NCI-H1048 (cell line): ENCODE measurements at places on chromosomes 7 and 10.

DNA sequence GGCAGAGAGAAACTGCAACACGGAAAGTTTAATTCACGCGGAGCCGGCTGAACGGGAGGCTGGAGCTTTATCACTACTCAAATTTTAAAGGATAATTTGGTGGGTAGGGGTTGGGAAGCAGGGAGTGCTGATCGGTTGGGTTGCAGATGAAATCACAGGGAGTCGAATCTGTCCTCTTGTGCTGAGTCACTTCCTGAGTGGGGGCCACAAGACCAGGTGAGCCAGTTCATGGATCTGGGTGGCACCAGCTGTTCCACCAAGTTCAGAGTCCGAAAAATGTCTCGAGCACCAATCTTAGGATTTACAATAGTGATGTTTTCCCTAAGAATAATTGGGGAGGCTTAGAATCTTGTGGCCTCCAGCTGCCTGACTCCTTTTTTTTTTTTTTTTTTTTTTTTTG lies 3.6 kb upstream of the PRAP1 start:
- DNase-seq, result no peak

DNA sequence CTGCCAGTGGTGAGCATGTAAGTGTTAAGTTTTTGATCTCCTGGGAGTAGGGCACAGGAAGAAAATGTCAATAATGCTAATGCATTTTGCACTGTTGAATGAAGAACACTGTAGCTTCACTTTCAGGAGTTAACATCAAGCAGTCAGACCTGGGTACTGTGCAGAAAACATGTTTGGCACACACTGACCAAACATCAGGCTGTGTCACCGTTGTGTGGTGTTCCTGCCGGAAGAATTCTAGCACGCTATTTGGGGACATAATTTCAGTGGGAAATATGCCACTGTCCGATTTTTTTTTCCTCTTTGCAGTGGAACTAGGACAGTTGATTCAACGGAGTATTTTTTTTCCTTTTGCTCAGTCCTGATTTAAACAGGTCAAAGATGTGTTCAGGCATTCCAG lies 24.4 kb upstream of the ABCB5 start:
- no peak for DNase-seq

- no peak for DNase-seq
These were observed 67.6 kb downstream of the DNMBP start for GRCh38 chr10:99941942-99942820.

GRCh38 chr7:45601816-45602540 lies 27.8 kb downstream of the ADCY1 start:
- no peak for DNase-seq

DNA sequence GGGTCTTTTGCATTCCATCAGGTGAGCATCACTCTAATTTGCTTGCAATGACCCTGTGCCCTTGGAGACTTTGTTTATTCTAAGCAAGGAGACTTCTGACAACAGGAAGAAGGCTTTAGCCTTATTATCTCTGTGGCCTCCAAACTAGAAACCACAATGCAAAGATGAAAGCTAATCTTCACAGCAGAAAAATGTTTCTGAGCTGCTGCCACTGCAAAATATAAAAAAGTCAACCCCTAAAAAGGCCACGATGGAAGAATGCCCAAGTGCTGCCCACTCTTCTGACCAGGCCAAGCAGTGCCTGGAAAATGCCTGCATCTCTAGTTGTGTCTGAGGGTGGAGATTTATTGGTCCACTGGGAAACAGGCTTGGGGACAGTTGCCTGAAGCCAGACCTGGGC lies 299.9 kb downstream of the C7orf25 start:
- DNase-seq, result no peak

- DNase-seq, result no peak
These were observed 53.6 kb upstream of the ABCB5 start for GRCh38 chr7:20561908-20562307.

DNA sequence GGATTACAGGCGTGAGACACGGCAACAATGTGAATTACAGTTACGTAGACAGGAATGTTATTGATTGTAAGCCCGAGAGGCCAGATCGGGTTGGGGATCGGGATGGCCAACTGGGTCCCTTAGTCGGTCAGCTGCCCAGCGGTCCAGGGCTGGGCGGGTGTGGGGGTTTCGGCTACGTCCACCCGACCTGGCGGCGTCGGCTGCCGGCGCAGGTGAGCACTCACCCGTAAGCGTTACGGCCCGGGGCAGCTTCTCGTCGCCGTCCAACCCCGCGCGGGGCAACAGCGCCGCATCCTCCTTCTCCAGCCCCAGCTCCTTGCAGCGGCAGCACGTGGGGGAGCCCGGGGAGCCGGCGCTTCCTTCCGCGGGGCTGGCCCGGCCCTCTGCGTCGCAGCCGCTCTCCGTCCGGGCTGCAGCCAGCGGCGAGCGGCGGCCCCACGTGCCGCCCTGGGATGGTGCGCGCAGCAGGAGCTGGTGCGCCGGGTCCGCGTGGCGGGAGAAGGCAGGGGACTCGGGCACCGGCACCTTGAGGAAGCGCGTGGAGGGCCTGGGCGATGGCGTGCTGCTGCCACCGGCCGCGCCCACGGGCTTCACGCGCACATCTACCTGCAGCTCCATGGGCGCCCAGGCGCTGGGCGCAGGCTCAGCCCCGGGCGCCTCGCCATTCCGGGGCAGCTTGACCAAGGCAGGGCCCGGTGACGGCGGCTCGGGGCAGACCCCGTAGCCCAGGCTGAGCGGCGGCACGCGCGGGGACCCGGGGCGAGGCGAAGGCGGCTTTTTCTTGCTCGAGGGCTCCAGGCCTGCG lies 609 bp downstream of the KLRG2 start:
- no peak for DNase-seq

DNA sequence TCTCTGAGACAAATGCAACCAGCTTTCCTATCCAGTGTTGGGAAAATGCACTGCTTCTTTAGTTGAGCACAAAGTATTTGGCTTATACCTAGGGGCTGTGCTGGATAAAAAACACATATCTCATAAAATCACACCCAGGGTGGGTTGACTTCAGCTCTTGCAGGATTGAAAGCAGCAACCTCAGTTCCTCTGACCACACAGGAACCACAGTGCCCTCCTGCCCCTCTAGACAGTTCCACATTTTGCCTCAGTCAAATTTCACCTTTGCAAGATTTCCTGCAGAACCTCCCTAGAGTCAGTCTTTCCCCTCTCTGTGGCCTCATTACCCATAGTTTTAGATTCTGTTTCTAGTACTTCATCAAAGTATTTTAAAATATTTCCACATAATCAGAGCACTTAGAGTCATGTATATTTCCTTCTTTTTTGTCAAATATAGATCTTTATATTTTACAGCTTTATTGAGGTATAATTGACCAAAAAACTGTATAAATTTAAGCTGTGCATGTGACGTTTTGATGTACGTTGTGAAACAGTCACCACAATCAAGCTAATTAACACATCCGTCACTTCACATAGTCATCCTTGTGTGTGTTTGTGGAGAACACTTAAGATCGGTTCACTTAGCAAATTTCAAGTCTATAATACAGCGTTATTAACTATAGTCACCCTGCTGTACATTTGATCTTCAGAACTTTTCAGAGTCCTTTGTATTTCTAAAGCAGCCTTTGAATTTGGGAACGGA lies 37.0 kb upstream of the EGR2 start:
- DNase-seq, result no peak

DNA sequence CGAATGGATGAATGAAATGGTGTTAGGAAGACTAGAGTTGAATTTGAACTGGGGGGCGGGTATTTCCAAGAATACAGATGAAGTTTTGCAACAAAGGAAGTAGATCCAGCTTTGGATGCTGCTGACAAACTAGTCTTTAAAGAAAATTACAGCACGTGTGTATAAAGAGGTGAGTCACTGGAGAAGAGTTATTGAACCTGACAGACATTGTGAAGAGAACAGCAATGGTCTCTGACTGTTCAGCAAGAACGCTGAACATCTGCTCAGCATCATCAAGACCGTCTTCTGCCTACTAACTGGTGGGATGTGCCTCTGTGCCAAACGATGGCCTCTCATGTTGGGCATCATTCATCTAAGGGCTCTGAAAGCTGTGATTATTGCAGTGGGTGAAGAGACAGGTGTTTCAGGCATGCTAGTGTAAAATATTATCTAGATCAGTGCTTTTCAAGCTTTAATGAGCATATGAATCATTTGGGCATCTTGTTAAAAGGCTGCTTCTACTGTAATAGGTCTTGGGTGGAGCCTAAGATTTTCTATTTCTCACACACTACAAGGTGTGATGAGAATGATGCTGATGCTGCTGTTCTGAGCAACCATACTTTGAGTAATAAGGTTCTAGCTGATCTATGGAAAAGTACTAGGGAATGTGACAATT lies 291.3 kb downstream of the PTEN start:
- DNase-seq, result no peak

GRCh38 chr7:1513657-1514095 lies 9.5 kb upstream of the INTS1 start:
- DNase-seq, result no peak

- DNase-seq, result no peak
These were observed 30.3 kb downstream of the PIK3CG start for GRCh38 chr7:106895246-106895864.

- no peak for DNase-seq
These were observed 2.8 kb downstream of the CLCN1 start for GRCh38 chr7:143318661-143319060.
